ENCODE measurements at places on chromosomes 13 and 19. TPM values are rescaled to one million over a fixed set of nuclear protein-coding genes. Genes with fewer than 3 reads are reported as not detected.

The ZNF44 gene
- total RNA-seq, result 6.6 TPM

The PPM1N gene
- 3.0 TPM for total RNA-seq

The TEKTIP1 gene
- not detected for total RNA-seq

The C13orf42 gene
- total RNA-seq, result not detected

The ICAM4 gene
- total RNA-seq, result 2.2 TPM

The PCP2 gene
- not detected for total RNA-seq

The FXYD5 gene
- 129 TPM for total RNA-seq

The LATS2 gene
- total RNA-seq, result 42.8 TPM

The ATP8A2 gene
- not detected for total RNA-seq

The ZNF101 gene
- 7.8 TPM for total RNA-seq

The TNNT1 gene
- total RNA-seq, result 1.9 TPM

The SBK3 gene
- total RNA-seq, result 0.36 TPM

The ZSCAN5B gene
- total RNA-seq, result not detected

The CLDN10 gene
- total RNA-seq, result 0.69 TPM

The PEG3 gene
- total RNA-seq, result 6.5 TPM

The SERPINE3 gene
- 1.6 TPM for total RNA-seq

The FGF21 gene
- not detected for total RNA-seq

The RNF113B gene
- total RNA-seq, result not detected

The PCDH8 gene
- total RNA-seq, result not detected

The PPP1R13L gene
- 20.0 TPM for total RNA-seq

The PTH2 gene
- total RNA-seq, result not detected

The SPC24 gene
- 1.3 TPM for total RNA-seq

The PRR22 gene
- total RNA-seq, result 0.75 TPM

The ATF5 gene
- 17.7 TPM for total RNA-seq

The ZNF776 gene
- 18.1 TPM for total RNA-seq

The SUCLA2 gene
- 59.9 TPM for total RNA-seq

The IRGC gene
- total RNA-seq, result not detected

The TSSK6 gene
- total RNA-seq, result 1.3 TPM

The CYP4F2 gene
- total RNA-seq, result not detected

The ZNF665 gene
- 2.4 TPM for total RNA-seq

The N4BP2L2 gene
- total RNA-seq, result 202 TPM

The MYBPC2 gene
- total RNA-seq, result 0.12 TPM

The PAF1 gene
- total RNA-seq, result 29.2 TPM

The LRG1 gene
- 3.9 TPM for total RNA-seq

The AP1M2 gene
- total RNA-seq, result 2.4 TPM

The ZNF324B gene
- total RNA-seq, result 3.8 TPM

The KLK3 gene
- total RNA-seq, result not detected

The STAP2 gene
- total RNA-seq, result 5.1 TPM

The LIM2 gene
- not detected for total RNA-seq

The GPR183 gene
- 40.5 TPM for total RNA-seq

The CCDC106 gene
- 15.2 TPM for total RNA-seq

The PPP2R1A gene
- 156 TPM for total RNA-seq

The SHANK1 gene
- total RNA-seq, result 0.37 TPM

The SLC25A41 gene
- total RNA-seq, result not detected

The OCEL1 gene
- 17.7 TPM for total RNA-seq

The PCSK4 gene
- 2.4 TPM for total RNA-seq

The CLEC17A gene
- total RNA-seq, result not detected

The CHMP2A gene
- total RNA-seq, result 95.1 TPM

The GADD45GIP1 gene
- total RNA-seq, result 29.2 TPM

The PLPPR2 gene
- total RNA-seq, result 14.1 TPM

The ZNF444 gene
- 10.4 TPM for total RNA-seq

The ERICH6B gene
- not detected for total RNA-seq

The MISP gene
- total RNA-seq, result 1.4 TPM

The LHB gene
- total RNA-seq, result not detected

The A1BG gene
- total RNA-seq, result 18.4 TPM

Measured in omental fat pad (tissue), 4 donors.